Aorta (tissue), 5 donors: ENCODE measurements at places on chromosomes 12 and 14.

- DNase-seq = no peak
These were observed 128.5 kb downstream of the GPR135 start for GRCh38 chr14:59336706-59337105.

DNA sequence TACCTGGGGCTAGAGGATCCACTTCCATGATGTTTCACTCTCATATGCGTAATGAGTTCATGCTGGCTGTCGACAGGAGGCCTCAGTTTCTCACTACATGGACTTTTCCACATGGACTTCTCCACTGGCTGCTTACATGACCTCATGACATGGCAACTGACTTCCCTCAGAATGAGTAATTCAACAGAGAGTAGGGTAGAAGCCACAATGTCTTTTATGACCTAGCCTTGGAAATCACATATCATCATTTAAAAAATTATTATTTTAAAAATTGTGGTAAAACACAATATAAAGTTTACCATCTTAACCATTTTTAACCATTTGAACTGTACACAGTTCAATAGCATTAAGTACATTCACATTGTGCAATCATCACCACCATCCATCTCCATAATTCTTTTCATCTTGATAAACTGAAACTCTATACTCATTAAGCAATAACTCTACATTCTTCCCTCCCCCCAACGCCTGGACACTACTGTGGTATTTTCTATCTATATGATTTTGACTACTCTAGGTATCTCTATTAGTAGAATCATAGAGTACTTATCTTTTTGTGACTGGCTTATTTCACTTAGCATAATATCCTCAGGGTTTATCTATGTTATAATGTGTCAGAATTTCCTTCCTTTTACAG is 144.5 kb downstream of the TGFB3 start:
- no peak for DNase-seq

- no peak for DNase-seq
These were observed 2.6 kb downstream of the DIO3 start for GRCh38 chr14:101563654-101564443.

GRCh38 chr14:36454599-36455240 is 65.3 kb downstream of the NKX2-1 start:
- no peak for DNase-seq

DNA sequence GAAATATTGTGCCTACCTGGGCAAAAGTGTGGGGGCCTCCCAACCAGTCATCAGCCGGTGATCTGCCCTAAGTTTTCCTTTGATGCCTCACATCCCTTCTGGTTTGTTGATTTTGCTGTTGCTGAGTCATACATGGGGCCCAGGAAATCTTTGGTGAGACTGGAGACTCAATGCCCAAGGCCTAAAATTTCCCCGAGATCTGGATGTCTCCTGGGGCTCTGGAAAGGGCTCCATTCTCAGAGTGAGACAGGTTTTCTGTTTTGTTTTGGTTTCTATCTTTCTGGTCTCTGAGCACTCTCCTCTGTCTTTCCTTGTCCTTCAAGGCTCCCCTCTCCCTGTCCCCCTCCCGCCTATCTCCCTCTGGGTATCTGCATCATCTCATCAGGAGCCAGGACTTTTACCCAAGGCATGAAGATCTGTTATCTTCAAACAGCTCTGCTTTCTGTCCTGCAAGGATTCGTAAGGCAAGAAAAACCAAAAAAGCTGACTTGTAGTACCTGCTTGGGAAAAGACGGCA is 152.8 kb upstream of the MAX start:
- DNase-seq = no peak

DNA sequence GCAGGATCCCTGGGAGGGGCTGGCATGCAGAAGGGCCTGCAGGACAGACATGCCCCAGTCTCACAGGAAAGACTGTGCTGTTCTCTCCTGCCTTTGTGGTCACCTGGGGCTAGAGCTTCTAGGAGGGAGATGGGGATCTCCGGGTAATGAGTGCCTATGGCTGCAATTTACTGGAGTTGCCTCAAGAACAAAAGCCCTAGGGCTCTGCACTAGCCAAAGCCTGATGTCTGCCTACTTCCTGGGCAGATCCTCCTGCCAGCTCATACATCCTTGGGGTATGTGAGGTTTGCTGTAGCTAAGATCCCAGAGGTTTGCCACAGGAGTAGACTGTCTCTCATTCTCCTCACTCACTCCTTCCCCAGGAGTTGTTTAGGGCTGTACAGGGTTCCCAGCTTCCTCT is 106.9 kb upstream of the PPFIA2 start:
- DNase-seq = no peak

- peak; percentile 78 for DNase-seq
These were observed 618 bp upstream of the PGAM5 start for GRCh38 chr12:132710043-132710404.
